ENCODE measurements at places on chromosomes 1 and 21.

GRCh38 chr1:95655321-95656020 lies 421.5 kb downstream of the RWDD3 start:
- DNase-seq: peak; percentile 28

DNA sequence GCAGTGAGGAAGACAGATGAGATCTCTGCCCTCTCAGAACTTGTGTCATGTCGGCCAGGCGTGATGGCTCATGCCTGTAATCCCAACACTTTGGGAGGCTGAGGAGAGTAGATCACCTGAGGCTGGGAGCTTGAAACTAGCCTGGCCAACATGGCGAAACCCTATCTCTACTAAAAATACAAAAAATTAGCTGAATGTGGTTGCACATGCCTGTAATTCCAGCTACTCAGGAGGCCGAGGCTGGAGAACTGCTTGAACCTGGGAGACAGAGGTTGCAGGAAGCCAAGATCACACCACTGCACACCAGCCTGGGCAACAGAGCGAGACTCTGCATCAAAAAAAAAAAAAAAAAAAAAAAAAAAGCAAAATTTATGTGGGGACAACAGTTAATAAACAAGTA lies 40.9 kb upstream of the RALGPS2 start:
- DNase-seq: no peak

GRCh38 chr1:1144843-1145546 lies 28.7 kb upstream of the TTLL10 start:
- DNase-seq: no peak

- DNase-seq: no peak
Observed at GRCh38 chr1:91790392-91790791, 95.6 kb downstream of the TGFBR3 start.

DNA sequence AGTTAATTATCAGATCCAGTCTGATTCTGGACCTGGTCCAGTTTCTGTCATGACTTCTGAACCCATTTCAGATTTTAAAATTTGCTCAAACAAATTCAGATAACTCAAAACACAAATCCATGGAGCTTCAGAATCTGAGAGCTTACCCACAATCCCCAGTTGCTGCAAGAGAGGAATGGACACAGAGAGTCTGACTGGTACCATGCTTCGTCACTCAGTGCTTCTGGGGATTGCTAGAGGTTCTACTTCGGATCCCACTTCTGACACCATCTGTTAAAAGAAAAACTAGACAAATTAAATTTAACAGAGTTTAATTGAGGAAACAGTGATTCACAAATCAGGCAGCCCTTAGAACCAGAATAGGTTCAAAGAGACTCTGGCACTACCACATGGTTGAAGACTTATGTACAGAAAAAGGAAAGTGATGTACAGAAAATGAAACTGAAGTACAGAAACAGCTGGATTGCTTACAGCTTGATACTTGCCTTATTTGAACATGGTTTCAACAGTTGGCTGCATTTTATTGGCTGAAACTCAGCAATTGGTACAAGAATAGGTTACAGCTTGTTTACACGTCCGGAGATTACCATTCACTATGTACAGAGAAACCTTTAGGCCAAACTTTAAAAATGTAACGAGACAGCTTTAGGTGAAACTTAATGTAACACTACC lies 60.7 kb upstream of the TEKT2 start:
- no peak for DNase-seq

DNA sequence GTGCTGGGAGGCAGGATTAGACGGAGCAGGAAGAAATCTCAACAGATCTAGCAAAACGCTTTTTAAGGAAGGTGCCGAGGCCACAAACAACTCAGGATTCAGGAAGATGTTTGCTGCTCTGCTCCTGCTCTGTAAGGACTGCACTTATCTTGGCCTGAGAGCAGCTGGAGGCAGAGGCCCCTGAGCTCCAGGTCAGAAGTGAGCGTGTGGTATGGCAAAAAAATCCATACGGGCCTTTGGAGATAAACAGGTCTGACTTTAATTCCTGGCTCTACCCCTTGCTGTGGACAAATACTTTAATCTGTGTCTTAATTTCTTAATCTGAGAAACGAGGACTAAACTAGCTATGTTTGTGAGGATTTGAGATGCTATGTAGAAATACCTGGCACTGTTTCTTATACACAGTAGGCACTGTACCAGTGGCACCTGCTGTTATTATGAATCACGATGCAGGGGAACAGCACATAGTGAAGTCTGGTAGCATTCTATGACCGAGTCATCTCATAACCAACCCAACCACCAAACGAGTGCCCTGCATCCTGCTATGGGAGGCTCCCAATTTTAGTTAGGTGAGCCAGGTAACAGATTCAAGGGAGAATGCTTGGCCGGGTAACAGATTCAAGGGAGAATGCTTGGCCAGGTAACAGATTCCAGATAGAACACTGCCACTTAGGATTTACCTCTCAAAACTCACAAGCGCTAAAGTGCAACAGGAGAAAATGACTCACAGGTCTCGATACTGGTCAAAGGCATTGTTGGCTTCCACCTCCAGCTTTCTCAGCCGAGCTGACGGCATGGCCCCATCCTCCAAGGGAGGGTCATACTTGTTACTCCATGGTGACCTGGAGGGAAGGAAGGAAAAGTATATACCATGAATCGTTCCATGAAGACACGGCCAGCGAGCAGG lies 65.9 kb downstream of the SLC66A1 start:
- DNase-seq: no peak

DNA sequence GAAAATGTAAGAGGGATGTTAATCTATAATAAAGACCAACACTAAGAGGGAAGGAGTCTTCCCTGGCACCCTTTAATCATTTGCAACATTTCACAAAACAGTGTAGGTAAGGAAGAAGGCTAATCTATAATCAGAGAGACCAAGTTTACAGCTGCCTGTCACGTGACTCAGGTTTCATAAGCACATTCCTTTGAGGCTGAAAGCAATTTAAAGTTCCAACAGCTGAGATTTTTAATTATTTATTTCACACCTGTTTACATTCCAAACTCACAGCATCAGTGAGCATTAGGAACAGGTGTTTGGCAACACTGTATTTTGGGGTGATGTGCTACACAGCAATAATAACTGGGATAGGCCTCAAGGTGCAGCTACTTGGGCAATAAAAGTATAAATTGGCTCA lies 75.7 kb upstream of the PGBD5 start:
- DNase-seq: no peak

- DNase-seq: no peak
Observed at GRCh38 chr1:155527677-155528076, 34.9 kb downstream of the ASH1L start.

GRCh38 chr1:218717575-218717974 lies 372.4 kb downstream of the TGFB2 start:
- DNase-seq: no peak

DNA sequence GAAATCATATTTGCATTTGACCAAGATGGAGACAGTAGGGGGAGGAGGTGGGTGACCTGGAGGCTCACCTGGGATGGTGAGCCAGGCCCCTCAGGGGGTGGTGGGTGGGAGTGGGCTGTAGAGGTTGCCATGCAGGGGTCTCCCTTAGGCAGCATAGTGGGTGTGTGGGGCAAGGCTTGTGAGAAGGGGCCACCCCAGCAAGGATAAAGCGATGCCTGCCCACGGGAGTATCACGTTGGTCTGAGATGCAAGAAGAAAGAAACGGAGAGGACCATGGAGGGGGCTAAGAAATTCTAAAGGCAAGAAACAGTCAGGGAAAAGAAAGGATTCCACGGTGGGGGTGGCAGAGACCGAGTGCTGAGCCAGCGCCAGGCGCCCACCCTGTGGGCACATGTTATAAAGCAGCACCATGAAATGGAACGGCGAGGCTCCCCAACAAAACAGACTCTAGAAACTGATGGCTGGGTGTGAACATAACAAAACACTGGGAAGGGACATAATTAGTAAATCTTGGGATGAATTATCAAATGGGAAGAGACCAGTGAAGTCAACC lies 11.7 kb upstream of the C2CD2 start:
- DNase-seq: no peak

DNA sequence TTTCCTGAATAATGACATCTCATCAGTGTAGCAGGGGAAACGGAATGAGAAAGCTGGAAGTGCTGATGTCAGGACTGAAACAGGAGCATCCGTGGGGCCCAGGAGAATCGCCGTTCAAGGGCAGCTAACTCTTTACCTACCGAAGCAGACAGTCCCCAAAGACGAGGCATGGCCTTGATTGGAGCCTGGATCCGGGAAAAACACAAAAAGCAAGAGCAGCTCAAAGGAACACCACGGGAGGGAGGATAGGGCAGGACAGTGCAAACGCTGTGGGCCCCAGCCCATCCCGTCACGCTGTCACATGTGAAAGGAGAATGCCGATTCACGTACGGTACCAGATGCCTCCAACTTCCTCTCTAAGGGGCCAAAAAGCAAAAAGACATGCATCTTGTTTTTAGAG lies 34.9 kb downstream of the WNT9A start:
- no peak for DNase-seq

DNA sequence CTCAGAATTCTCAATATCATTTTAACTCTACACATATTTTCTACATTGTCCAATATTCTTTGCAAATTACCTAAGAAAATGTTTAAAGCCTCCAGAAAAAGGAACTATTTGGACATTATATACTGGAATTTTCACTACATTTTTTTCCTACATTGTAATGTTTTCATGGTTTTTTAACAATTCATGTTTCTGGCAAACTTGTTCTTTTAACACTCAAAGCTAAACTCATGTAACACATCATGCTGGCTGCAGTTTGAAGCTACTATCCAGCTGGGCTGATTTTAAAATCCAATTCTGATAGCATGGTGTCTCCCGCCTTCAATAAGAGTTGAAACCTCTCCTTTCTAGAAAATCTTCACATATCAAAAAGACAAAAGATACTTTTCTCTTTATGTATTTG lies 52.0 kb downstream of the TGFBR3 start:
- no peak for DNase-seq

DNA sequence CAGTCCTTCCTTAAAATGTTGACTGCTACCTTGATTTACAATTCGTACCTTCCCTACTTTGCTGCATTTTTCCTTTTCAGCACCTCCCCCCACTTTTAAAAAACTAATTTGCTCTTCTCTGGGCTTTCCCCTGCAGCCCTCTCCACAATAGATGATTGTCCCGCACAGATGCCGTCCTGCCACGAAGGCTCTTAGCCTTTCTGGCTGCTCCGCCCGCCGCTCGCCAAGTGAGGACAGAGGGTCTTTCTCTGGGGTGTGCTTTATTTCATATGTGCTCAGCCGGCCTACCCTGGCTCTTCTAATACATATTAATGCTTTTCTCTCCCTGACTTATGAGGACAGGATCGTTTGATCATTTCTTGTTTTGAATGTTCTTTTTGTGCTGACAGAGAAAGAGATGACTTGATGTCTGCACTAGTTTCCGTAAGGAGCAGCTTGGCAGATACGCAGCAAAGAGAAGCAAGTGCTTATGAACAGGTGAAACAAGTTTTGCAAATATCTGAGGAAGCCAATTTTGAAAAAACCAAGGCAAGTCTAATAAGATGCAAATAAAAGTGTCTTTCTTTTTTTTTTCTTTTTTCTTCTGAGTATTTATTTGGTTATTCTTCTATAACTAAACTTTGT lies 60.6 kb downstream of the SDCCAG8 start:
- DNase-seq: no peak

DNA sequence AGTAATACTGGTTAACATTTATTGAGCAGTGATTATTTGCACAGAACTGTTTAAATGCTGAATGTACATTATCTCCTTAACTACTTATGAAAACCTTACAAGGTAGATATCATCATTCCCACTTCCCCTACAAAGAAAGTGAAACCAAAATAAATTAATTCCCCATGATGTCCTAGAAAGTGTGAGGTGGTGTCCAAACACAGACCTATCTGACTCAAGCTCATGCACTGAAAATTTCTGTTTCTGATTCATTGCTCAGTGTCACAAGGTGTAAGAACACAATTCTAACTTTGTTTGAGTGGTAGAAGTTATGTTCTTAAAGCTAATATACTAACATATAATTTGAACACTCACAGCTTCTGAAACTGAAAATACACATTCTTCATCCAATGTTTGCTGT lies 178.7 kb downstream of the MRPL39 start:
- DNase-seq: no peak

DNA sequence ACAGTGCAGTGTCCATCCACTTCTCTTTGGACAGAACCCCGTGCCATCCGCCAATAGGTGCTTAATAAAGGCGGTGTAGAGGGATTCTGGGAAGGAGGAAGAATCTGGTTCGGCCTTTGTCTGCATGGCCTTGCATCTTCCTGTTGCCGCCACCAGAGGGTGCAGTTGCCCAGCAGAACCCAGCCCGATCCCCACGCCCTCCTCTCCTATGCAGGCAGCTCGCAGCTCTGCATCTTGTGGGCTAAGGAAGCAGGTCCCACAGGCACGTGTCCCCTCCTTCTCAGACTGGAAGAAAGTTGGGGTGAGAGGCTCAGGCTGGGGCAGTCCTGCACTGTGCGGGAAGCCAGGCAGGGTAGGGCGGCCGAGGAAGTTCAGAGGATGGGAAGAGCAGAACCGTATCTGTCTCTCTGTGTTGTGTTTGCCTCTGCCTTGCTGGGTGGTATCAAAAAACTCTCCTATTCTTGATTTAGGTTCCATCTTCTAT lies 20.8 kb downstream of the NAV1 start:
- DNase-seq: peak; percentile 95

GRCh38 chr1:78440381-78440793 lies 50.4 kb upstream of the PTGFR start:
- DNase-seq: no peak

DNA sequence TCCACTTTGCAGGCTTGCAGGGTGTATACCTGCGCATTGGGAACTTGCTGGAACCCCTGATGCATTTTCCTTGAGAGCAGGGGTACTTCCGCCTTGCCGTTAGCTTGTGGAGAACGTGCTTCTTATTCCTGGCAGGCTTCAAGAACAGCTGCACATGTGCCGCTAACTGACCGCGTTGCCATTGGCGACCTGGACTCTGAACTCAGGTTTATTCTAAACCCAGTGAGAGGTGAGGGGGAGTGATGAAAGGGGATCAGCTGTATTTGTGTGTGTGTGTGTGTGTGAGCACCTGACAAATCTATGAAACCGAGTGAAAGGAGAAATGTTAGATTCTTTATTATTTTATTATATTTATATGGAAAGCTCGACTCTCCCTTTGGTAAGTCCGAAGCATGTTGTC lies 128.6 kb downstream of the HUNK start:
- no peak for DNase-seq

DNA sequence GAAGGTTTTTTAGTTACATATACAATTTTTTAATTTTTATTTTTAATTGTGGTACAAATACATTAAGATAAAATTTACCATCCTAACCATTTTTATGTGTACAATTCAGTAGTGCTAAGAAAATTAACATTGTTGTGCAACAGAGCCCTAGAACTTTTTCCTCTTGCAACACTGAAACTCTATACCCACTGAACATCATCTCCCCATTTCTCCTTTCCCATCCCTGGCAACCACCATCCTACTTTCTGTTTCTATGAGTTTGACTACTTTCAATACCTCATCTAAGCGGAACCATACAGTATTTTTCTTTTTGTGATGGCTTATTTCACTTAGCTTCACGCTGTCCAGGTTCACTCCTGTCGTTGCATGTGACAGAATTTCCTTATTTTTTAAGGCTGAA lies 54.1 kb downstream of the PALMD start:
- DNase-seq: no peak

GRCh38 chr21:27799861-27800260 lies 833.0 kb upstream of the ADAMTS5 start:
- DNase-seq: no peak
